ENCODE measurements at places on chromosomes 5 and 9.

GRCh38 chr5:34548086-34548403 lies 108.1 kb upstream of the RAI14 start:
- no peak for DNase-seq

- DNase-seq: no peak
These were observed 21.9 kb upstream of the TXN start for GRCh38 chr9:110278080-110278707.

DNA sequence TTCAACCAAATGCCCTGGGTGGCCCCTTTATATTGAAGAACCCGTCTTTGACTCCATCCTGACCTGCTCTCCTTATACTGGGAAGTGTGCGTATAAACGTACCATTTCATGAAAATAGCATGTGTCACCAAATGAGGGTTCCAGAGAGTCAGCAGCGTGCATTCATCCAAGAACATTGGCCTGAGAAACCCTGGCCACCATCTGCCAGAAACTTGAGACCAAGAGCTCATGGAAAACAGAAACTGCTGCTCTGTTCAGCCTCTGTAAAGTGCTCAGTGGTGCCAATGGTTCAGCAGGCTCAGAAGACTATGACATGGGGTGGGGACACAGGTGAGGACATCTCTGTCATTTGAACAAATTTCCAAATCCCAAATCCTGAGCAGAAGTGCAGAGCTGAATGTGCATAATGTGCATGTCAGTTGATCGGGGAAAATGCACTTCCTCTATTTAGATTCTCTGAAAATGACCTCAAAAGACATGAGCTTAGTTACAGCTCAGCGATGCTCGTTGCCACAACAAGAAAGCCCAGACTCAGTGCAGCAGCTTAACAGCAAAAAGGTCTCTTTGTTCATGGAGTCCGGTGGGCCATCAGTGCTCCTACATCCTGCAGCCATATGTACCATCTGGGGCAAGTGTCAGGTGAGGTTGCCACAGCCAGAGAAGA lies 176.1 kb downstream of the ATPSCKMT start:
- DNase-seq: no peak

- DNase-seq: no peak
These were observed 607 bp downstream of the FAXDC2 start for GRCh38 chr5:154849791-154850201.

DNA sequence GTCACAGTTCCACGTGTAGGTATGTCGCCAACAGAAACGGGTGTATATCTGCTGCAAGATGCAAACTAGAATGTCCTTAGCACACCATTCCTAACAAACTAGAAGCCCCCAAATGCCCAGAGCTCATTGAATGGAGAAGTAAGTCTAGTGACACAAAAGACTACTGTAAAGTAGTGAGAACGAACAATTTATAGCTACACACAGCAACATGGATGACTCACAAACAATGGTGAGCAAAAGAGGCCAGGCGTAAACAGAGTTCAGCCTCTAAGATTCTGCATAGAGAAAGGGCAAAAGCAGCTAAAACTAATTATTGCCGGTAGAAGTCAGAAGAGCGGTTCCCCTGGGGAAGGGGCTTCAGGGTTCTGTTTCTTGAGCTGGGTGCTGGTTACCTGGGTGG lies 74.7 kb downstream of the AMBP start:
- no peak for DNase-seq

GRCh38 chr5:14574096-14574495 lies 7.5 kb upstream of the OTULINL start:
- DNase-seq: no peak

DNA sequence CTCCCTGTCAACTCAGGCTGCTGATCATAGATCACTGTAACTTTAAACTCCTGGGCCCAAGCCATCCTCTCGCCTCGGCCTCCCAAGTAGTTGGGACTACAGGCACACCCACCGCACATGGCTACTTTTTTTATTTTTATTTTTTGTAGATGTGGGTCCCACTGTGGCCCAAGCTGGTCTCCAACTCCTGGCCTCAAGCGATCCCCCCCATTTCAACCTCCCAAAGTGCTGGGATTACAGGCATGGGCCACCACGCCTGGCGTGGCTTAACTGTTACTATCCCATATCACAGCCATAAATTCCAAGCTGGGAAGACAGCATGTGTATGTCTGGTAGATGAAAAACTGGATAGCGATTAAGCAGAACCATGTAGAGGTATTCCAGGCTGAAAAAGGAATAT lies 1.0 kb downstream of the HDAC3 start:
- DNase-seq: no peak

DNA sequence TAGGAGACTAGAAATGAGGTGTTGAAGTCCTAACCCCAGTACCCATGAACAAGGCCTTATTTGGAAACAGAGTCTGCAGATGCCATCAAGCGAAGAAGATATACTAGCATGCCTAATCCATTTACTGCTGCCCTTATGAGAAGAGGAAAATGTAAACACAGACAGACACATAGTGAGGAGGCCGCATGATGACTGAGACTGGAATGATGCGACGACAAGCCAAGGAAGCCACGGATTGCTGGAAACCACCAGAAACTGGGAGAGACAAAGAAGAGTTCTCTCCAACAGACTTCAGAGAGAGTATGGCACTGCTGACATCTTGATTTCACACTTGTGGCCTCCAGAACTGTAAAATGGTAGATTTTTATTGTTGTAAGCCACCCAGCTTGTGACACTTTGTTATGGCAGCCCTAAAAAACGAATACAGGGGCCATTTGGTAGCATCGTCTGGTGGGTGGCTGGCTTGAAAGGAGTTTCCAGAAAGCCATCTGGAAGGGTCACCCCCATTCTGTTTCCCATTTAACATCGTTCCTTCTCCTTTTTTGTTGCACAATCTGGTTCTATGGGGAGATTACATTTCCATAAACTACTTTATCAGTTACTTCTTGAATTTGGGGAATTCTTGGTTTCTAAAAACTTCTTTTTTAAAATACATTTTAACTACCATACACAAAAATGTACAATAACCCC lies 193.1 kb downstream of the HSD17B3 start:
- no peak for DNase-seq

- DNase-seq: no peak
These were observed 282.9 kb upstream of the ANKRD55 start for GRCh38 chr5:56516035-56516434.

GRCh38 chr9:110952540-110952859 lies 85.8 kb downstream of the LPAR1 start:
- no peak for DNase-seq

GRCh38 chr9:16258708-16259107 lies 611.8 kb downstream of the BNC2 start:
- DNase-seq: no peak

DNA sequence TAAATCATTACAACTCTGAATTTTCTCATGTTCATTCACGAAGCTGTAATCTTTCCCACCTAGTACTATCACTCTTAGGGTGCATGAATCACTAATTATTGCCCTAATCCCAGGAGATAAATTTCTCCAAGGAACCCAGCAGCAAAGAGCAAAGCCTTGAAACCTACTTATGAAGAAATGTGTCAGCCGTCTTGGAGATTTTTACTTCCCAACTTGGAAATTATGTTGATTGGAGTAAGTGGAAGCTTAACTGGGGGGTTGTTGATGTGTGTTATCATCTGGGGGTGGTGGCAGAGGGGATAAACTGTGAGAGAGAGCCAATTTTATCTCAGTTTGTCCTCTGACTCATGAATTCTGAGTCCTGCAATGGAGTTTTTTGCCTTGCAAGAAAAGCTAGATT lies 440.5 kb upstream of the WWC1 start:
- no peak for DNase-seq

- peak; percentile 91 for DNase-seq
These were observed 13.1 kb upstream of the SLC12A7 start for GRCh38 chr5:1125030-1125357.

DNA sequence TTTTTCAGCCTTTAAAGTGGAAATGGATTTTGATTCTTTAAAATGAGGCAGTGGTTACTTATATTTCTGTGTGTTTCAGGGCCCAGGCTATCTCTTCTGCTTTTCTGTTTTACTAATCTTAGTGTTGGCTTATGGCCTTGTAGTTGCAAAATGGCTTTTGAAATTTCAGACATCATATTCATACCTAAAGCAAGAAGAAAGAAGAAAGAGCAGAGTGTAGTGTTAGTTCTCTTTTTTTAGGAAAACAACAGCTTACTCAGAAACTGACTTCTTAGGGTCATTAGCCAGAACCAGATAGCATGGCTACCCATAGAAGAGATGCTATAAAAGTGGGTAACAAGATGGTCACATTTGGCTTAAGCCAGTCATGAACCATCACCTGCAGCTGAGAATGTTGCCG lies 20.9 kb downstream of the ZBED3 start:
- DNase-seq: no peak

- no peak for DNase-seq
These were observed 140.0 kb downstream of the MUSK start for GRCh38 chr9:110808599-110808980.

DNA sequence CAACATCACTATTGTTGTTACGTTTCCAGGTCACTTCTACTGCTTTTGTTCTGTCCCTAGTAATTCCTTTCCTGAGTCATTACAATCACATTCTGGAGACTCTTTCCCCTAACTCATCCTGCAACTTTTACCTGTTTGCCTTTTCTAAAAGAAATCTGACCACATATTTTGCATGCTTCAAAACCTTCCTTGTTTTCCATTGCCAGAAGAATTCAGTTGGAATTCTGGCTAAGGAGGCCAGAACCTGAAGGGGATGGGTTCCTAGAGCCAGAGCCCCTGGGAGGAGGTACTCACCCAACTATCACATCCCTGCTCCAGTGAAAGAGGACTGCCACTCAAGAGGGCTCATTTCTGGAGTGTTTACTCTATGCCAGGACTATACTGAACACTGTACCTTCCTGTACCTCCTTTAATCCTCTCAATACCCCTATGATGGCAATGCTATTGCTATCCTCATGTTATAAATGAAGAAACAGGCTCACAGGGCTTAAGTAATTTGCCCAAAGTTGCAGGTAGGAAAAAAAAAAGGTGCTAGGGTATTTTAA lies 42.8 kb upstream of the MAST4 start:
- no peak for DNase-seq

DNA sequence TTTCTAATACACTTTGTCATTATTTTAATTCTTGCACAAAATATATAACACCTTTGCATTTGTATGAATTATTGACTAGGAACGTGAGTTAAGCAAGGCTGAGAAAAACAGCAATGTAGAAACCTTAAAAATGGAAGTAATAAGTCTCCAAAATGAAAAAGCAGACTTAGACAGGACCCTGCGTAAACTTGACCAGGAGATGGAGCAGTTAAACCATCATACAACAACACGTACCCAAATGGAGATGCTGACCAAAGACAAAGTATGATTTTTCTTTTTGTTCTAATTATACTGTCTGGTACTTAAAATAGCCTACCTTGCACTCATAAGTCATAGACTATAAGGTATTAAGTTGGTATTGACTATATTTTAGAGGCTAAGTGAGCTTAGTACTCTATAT lies 34.4 kb downstream of the RAD50 start:
- no peak for DNase-seq

- peak; percentile 42 for DNase-seq
These were observed 141.2 kb upstream of the ASTN2 start for GRCh38 chr9:117555964-117556629.

DNA sequence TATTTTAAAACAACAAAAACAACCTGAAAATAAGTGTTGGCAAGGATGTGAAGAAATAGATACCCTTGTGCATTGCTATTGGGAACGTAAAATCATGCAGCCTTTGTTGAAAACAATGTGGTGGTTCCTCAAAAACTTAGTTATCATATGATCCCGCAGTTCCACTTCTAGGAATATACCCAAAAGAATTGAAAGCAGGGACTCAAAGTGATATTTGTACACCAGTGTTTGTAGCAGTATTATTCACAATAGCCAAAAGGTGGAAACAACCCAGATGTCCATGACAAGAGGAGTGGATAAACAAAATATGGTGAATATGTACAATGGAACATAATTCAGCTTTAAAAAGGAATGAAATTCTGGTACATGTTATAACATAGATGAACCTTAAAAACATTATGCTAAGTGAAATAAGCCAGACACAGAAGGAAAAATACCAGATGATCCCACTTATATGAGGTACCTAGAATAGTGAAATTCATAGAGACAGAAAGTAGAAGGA lies 29.0 kb downstream of the IRF1 start:
- DNase-seq: no peak

- peak; percentile 81 for DNase-seq
These were observed 77.5 kb downstream of the SLC1A3 start for GRCh38 chr5:36683821-36684434.

DNA sequence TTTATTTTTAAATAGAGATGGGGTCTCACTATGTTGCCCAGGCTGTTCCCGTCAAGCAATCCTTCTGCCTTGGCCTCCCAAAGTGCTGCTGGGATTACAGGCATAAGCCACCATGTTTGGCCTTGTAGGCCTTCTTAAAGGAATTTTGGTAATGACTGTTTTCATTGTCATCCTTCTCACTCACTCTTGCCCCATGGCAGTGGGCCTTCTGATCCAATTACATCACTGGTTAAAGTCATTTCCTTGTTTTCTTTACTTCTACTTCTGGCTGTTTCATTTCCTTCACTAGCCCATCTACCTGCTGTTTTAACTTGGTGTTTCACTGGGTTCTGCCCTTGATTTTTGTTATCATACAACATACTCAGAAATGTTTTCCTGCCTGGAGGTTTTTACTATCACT lies 20.1 kb upstream of the NIM1K start:
- no peak for DNase-seq

DNA sequence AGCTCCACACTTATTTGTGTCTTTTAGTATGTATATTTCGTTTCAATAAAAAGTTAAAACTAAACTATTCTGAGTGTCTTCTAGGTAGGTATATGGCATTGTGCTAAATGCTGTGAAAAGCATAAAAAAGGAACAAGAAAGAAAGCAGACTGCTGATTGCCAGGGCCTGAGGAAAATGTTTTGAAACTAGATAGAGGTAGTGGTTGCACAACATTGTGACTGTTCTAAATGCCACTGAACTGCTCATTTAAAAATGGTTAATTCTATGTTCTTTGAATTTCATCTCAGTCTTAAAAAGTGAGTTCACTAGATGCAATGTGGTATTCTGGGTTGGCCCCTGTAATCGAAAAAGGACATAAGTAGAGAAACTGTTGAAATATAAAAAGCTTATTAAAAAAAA lies 2.6 kb upstream of the ALAD start:
- no peak for DNase-seq

GRCh38 chr9:82295181-82295580 lies 306.6 kb downstream of the SPATA31D1 start:
- no peak for DNase-seq

DNA sequence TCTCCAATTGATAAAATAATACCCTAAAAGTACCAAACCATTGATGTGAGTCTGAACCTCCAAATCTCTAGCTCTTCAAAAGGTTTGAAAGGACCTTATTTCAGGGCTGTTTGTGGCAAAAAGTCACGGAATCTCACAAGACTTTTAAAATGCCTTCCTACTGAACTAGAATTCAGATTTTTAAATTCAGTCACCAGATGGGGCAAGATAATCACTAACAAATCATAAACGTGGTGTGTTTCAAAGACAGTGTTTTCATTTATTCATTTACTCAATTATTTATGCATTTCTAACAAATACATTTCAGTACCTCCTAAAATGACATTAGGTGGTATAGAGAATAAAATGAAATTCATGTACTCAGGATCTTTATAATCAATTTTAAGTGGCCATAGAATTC lies 68.2 kb upstream of the SMC2 start:
- DNase-seq: no peak

GRCh38 chr9:8114826-8115225 lies 315.2 kb upstream of the DMAC1 start:
- no peak for DNase-seq

GRCh38 chr9:73863924-73864323 lies 633.2 kb upstream of the RORB start:
- no peak for DNase-seq

- no peak for DNase-seq
These were observed 567.7 kb upstream of the TLE4 start for GRCh38 chr9:79004032-79004431.
